ENCODE measurements at places on chromosomes 3 and 15.

DNA sequence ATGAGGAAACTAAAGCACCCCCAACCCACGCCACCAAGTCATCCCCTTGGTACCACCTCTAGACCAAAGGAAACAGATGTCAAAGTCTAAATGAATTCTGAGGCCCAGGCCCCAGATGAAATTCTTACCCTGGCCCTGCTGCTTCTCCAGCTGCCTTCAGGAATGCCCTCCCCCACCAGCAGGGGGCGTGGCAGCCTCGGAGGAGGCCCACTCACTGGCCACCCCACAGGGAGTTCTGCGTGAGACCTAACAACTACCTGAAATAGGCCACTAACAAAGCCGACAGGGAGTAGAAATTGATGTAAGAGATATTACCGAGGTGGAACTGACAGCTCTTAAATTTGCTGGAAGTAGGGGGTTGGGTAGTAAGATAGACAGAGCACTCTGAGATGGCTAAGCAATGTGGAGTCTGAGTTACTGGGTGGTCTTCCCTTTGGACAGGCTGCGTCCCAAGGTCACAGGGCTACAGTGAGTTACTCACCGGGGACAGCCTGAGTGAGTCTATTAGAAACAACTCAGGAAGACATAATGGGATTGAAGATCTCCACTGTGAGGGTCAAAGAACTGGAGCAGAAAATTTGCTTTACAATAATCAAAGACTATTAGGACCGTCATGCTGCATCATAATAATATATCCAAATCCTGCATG lies 240.7 kb downstream of the SHOX2 start:
- peak; percentile 80 for DNase-seq

- DNase-seq = no peak
Observed at GRCh38 chr15:33322091-33322490, 11.3 kb downstream of the RYR3 start.

DNA sequence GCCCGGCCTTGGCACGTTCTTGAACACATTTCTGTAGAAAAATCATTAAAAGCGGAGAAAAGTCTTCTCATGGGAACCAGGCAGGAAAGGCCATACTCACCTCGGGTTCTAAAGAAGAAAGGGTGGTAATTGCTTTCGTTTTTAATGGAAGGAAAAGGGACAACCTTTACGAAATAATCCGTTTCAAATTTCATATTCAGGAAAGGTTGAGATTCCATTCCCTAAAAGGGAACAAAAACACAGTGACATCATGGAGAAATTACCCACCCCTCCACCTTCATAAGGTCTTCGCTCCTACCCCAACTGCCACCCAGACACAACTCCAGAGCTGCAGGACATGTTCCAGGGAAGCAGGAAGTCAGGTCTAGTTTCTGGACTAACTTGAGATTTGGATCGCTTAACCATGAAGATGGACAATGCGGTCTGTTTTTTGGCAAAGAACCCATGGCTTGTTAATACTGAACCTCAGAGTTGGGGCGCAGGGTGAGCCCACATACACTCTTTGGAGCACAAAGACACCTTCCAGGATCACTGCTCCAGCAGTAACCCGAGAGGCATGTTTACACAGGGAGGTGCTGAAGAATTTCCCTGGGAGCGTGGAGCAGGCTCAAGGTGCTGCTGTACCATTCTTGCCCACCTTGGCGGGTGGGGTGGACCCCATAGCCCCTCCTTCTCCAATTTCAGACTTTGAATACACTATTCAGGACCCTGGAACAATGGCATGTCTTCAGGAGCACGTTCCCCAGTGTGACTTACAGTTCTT lies 49.2 kb downstream of the SPATA12 start:
- DNase-seq = no peak

DNA sequence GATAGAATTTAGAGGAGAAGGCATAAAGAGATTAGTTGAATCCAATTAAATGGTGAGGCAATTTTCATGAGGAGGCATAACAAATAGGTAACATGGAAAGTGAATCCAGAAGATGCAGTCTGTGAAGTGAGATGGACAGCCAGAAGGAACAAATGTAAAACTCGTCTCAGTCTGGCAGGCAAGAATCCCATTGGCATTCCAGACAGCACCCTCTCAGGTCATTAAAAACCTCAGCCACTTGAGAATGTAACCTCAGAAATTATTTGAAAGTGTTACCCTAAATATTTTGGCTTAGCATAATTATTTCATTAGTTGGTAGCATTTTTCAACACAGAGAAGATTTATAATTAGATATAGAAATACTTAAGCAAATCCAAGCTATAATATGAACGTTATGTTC lies 342.3 kb downstream of the LRRC3B start:
- DNase-seq = no peak

DNA sequence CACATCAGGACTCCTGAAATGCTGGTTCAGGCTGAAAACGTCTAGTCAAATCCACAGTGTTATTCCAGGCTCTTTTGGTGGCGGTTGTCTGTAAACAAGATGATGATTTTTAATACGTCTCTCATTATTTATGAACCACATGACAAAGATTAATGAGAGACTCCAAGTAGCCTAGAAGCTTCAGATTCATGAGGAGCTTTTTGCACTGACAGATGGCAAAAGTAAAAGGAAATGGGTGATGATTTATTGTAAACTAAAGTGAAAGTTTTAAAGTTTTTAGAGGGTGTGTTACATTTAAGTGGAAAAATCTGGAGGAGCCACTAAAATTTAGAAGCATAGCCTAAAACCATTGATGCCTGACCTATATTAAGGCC lies 77.0 kb downstream of the BBX start:
- no peak for DNase-seq

- DNase-seq = no peak
Observed at GRCh38 chr3:129745253-129745652, 138.8 kb upstream of the PLXND1 start.

DNA sequence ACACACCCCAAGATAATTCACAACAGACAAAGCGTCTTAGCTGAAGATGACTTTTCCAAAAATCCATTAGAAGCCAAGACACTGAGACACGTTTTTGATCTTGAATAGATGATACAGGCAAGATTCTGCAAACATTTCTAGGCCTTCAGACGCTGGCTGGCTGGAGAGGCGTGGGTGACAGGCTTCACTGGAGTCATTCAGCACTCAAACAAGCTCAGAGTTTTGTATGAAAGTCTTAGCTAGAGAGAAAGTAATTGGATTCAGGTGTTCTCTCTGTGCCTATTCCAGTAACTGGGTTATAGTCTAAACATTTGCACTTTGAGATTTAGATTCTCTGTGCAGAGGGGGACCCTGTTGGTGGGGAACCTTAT lies 147.7 kb upstream of the BHLHE40 start:
- peak; percentile 21 for DNase-seq

DNA sequence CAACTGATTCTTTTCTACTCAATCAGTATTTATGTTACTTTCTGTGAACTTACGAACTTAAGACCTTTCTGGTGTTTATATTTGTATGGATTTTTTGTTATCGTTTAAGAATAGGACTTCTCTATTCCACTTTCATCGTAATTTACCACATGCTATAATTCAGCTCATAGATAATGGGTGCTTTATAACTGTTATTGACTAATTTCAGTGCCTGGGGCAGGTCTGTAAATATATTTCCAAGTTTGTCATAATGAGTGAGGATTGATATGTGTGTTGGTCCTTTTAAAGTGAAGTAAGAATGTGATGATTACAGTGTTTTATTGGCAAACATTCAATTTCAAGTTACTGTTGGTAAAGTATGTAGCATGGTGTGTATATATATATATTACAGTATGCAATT lies 1.8 kb upstream of the NAALADL2 start:
- DNase-seq = no peak

GRCh38 chr3:113953677-113954076 lies 5.9 kb downstream of the ZDHHC23 start:
- DNase-seq = no peak

- no peak for DNase-seq
Observed at GRCh38 chr3:113262304-113262665, 50.9 kb downstream of the BOC start.

DNA sequence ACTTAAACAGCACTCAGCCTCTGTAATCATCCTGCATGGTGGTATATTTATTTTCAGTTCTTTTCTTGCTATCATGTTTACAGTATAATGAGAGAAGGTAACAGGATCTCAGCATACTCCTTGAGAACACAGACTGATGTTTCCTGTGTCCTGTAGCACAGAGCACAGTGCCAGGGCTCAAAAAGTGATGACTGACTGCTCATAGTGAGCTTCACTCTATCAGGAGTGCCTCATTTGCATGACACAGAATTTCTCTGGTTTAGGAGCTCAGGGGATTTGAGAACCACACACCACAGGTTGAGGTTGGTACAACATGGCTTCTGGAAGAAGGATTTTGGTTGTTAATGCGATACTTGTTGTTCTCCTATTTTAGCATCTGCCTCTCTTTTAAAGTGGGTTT lies 68.5 kb upstream of the SLC2A2 start:
- no peak for DNase-seq

- DNase-seq = no peak
Observed at GRCh38 chr15:101089579-101090427, 162.0 kb downstream of the CHSY1 start.

GRCh38 chr3:120450600-120451271 lies at the start of gene FSTL1:
FSTL1 (minus strand) TSS chr3:120450992; CDS start chr3:120450746, 246 bp downstream.
- peak; percentile 21 for DNase-seq

GRCh38 chr3:30625541-30626438 lies 19.4 kb downstream of the TGFBR2 start:
- DNase-seq = no peak

DNA sequence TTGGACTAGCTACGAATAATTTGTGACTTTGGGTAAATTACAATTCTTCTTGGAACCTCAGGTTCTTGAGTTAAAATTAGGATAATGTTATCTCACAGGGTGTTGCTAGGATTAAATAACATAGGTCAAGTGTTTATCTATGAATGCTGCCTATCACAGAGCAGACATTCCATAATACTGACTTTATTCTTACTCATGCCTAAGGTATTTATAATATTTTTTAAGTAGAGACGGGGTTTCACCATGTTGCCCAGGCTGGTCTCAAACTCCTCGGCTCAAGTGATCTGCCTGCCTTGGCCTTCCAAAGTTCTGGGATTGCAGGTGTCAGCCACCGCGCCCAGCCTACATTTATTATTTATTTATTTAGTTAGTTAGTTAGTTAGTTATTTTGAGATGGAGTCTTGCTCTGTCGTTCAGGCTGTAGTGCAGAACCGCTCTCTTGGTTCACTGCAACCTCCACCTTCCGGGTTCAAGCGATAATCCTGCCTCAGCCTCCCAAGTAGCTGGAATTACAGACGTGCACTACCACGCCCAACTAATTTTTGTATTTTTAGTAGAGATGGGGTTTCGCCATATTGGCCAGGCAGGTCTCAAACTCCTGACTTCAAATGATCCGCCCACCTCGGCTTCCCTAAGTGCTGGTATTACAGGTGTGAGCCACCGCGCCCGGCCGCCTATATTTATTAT lies 741 bp upstream of the ZNF106 start:
- DNase-seq = no peak

GRCh38 chr15:90035095-90035839 lies 34.1 kb downstream of the ZNF710 start:
- DNase-seq = peak; percentile 98

- DNase-seq = peak; percentile 67
Observed at GRCh38 chr3:55406696-55407425, 80.2 kb downstream of the WNT5A start.

- no peak for DNase-seq
Observed at GRCh38 chr3:160287666-160288065, 62.4 kb downstream of the C3orf80 start.

DNA sequence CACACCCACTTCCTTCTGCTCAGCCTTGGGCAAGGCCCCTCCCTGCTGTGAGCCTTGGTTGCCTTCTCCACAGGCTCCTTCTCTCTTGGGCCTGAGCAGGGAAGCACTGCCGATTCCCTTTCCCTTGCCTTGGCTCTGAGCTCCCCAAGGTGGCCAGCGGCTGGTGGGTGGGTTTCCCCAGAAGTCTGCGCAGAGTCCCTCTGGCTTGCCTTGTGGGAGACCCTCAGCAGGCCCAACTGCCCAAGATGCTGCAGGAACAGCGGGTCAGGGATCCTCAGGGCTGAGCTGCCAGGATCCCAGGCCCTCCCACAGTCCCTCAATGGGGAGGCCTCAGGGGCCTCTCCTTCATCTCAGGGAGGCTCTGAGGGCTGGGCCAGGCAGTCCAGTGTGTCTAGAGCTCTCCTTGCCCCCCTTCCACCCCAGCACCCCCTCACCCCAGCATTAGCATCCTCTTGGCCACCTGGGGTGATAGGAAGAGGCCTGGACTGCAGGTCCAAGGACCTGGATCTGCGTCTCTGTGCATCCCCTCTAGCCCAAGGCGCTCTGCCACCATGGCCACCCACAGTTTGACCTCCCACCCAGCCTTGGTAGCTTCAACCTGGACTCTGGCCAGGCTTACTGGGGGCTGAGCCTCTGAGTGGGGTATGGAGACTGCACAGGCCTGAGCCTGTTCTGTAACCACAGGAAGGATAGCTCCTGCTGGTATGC lies 68.6 kb downstream of the EXOG start:
- DNase-seq = no peak

- peak; percentile 19 for DNase-seq
Observed at GRCh38 chr3:179181993-179182551, 33.9 kb downstream of the PIK3CA start.

Data from suppressor macrophage (primary cell).